ENCODE measurements at places on chromosomes 5 and 9. TPM values are rescaled to one million over a fixed set of nuclear protein-coding genes. Genes with fewer than 3 reads are reported as not detected.

SLC25A48 gene
- total RNA-seq, result 1.5 TPM

- DNase-seq, result no peak
These were observed 37.1 kb upstream of the RARS1 start for GRCh38 chr5:168449166-168449565.

- no peak for DNase-seq
These were observed 814.5 kb downstream of the MTRR start for GRCh38 chr5:8683496-8683895.

GRCh38 chr5:78109891-78110324, 184.6 kb downstream of the AP3B1 start:
- DNase-seq, result no peak

DNA sequence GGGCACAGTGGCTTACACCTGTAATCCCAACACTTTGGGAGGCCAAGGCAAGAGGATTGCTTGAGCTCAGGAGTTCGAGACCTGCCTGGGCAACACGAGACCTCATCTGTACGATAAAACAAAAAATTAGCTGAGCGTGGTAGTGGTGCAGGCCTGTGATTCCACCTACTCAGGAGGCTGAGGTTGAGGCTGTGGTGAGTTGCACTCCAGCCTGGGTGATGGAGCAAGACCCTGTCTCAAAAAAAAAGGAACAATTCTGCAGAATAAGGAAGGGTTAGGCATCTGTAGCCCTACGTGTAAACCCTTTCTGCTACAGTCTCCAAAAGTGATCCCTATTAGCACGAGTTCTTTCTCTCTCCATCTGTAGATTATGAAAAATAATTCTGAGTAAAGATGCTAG, 19.9 kb downstream of the CDC26 start:
- DNase-seq, result no peak

C5orf52 gene
- not detected for total RNA-seq

GRM6 gene
- not detected for total RNA-seq

DNA sequence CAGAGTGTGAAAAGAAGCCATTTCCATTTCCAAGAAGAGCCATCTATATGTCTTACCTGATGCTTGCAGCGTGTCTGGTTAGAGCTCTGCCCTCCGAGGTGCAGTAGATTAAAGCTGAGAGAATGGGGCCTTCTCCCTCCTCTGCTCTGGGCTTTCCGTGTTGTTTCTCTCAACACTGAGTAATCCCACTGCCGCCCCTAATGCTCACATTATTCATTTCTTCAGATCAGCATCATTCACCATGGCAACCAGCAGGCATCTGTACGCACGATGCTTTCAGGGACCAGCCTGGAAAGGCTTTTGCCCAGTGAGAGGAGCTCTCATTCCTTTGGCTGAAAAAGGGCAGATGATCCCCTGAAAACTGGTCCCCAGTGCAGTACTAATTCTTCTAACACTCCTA, 79.6 kb downstream of the CYFIP2 start:
- DNase-seq, result no peak

DNA sequence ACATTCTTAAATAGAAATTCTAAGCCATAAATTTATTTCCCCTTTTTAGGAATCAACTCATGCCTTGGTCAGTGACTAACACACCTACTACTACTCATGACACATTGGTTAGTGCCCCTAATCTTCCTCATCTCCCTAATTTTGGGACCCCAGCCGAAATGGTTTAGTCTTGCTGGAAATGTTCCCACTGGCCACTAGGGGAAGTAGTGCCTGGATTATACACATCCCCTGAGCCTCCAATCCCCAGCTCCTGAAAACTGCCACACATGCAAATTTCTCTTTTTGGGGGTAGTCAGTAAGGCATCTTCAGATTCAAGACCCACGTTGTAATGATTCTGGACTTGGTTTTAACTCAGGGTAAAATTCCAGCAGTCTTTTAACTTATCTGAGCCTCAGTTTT, 79.8 kb downstream of the HSD17B3 start:
- DNase-seq, result peak; percentile 75

IFNA2 gene
- not detected for total RNA-seq

IL4 gene
- total RNA-seq, result not detected

Data from GM23338 (cell line).